Activated CD4-positive, alpha-beta T cell treated with anti-CD3 and anti-CD28 coated beads, Interleukin-2, amount 50 U/mL, for 1 hour (primary cell): ENCODE measurements at places on chromosomes 5 and 9.

- DNase-seq = no peak
These were observed 122.2 kb upstream of the ITGA1 start for GRCh38 chr5:52665559-52665958.

DNA sequence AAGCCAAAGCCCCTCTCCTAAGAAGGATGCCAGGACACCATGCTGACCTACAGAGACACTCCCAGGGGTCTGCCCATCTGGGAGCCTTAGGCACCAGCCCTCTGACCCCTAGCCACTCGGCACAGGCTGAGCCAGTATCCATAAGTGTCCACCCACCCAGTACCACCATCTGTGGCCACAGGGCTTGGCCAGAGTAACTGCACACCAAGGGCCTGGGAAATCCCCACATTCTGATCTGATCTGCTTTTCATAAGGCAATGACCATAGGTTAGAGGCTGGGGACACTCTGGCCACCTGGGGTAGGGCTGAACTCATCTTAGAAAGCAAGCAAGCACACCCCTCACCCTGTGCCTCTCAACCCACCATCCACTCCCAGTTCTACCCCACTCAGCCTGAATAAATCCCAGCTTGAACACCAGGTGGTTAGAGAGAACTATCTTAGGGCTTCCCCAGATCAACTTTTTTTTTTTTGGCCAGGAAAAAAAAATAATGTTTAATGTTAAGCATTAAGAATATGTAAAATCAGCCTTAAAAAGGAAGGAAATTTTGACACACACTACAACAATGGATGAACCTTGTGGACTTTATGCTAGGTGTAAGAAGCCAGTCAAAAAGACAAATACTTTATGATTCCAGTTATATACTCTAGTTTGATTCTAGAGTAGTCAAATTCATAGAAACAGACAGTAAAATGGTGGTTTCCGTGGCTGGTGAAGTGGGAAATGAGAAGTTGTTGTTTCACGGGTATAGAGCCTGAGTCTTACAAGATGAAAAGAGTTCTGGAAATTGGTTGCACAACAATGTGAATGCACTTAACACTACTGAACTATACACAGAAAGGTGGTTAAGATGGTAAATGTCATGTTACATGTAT is 6.2 kb downstream of the GNPDA1 start:
- no peak for DNase-seq

GRCh38 chr9:88947581-88948573 is 43.4 kb upstream of the S1PR3 start:
- DNase-seq = no peak

DNA sequence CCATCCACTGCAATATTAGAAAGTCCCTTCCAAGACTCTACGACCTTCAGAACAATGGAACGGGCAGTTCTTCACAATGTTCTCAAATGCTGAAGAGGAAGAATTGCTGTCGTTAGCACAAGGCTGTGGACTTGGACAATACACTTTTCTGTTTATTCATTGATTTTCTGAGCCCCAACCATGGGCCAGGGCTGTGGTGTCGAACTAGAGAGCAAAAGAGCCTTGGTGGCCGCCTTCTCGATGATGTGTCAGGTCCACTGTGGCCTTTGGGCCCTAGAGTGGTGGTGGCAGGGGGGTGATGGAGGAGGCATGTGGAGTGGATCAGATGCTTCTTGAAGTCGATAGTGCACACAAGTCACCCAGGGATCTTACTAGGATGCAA is 18.5 kb upstream of the KIF12 start:
- no peak for DNase-seq

DNA sequence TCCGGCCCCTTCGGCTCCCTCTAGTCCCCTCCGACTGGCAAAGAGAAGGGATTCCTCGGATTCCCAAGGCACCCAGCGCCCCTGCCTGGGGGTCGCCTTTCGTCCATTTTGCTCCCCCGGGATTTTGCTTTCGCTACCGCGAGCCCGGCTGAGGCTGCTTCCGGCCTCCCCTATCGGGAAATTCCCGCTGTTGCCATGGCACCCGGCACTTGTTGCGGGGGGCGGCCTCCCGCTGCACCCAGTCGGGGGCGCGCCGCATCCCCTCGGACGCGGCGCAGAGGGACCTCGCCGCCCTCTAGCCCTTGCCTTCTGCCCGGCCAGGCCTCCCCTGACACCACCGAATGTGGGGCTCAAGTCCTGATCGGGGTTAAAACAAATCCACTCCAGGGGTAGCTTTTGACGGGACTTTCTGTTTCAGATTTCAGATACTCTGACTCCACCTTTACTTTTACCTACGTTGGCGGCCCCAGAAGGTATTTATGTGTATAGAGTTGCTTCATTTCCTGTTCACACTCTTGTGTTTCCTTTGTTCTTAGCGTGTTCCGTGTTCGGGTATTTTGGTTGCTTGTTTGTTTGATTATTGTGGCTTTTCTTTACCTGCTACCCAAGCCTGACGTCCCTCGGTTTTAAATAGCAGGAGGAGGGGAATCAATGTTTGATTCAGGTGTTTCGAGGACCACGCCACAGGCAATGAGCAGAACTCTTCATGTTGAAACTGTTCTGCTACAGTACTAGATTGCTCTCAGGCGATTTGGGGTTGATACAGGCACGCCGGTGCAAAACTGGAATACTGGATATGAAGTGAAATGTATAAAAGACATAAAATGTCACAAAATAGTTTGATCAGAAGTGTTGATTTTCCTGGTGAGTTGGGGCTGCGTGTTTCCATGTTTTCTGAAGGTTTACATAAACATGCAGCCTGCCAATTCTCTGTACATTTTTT is 1.5 kb downstream of the PARP8 start:
- peak; percentile 85 for DNase-seq

DNA sequence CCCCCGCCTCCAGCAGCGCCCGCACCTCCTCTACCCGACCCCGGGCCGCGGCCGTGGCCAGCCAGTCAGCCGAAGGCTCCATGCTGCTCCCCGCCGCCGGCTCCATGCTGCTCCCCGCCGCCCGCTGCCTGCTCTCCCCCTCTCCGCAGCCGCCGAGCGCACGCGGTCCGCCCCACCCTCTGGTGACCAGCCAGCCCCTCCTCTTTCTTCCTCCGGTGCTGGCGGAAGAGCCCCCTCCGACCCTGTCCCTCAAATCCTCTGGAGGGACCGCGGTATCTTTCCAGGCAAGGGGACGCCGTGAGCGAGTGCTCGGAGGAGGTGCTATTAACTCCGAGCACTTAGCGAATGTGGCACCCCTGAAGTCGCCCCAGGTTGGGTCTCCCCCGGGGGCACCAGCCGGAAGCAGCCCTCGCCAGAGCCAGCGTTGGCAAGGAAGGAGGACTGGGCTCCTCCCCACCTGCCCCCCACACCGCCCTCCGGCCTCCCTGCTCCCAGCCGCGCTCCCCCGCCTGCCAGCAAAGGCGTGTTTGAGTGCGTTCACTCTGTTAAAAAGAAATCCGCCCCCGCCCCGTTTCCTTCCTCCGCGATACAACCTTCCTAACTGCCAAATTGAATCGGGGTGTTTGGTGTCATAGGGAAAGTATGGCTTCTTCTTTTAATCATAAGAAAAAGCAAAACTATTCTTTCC is 19.3 kb downstream of the CDKN2A start:
- no peak for DNase-seq

DNA sequence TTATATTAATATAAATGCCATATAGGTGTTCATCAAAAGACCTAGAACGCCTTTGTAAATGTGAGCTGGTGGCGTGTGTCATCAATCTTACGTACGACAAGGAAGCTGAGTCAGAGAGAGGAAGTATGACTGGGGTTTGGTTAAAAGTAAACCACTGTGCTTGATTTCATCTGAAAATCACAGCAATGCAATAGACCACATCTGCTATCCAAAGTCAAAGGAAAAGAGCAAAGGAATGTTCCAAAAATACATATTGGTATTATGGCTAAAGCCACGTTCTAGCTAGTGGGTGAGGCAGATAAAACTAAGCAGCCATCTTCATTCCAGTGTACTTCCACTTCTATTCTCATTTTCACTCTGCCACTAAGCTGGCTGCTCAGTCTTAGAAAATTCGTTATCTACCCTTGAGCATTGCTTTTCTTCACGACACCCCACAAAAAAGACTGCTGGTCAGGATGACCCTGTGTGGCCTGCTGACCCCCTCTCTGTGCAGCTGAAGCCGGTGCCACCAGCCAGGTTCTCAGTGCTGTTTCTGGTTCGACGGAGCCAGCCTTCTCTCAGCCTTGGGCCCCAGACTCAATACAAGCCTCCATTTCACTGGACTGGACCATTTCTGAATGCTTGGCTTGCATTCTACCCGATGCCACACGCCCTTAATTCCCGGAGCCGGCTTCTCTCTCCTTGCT is 23.8 kb downstream of the SHC3 start:
- DNase-seq = no peak

DNA sequence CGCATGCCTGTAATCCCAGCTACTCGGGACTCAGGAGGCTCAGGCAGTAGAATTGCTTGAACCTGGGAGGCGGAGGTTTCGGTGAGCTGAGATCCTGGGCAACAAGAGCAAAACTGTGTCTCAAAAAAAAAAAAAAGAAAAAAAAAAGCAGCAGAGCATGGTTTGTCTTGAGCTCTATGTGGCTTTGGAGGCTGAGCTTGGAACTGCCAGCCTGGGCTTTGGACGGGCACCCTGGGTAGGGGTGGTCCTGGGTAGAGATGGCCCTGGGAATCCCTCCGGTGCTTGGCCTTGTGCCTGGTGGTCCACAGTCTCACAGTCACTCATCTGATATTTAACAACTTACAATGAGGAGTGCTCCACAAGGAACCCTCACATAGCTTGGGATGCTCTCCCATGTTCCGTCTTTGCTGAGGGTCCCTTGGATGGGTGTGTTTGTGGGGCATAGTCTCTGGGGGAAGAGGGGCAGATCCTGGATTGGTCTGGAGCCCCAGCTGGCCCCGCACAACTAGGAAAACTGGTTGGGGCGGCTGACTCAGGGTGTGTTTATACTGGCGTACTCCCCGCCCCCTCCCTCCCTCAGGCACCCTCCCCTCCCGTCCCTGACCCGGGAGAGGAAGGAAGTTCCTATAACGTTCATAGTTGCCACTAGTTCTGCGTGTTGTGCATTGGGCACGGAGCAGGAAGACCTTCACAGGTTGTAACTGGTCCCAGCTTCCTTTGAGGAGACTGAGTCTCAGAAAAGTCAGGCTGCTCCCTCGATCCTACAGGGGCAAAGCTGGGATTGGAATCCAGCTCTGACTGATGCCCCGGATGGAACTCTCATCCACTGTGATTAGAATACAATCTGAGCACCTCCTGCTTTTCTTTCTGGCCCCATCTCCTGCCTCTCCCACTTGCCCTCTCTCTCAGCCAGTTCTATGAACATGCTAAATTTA is 11.2 kb downstream of the IER5L start:
- no peak for DNase-seq

DNA sequence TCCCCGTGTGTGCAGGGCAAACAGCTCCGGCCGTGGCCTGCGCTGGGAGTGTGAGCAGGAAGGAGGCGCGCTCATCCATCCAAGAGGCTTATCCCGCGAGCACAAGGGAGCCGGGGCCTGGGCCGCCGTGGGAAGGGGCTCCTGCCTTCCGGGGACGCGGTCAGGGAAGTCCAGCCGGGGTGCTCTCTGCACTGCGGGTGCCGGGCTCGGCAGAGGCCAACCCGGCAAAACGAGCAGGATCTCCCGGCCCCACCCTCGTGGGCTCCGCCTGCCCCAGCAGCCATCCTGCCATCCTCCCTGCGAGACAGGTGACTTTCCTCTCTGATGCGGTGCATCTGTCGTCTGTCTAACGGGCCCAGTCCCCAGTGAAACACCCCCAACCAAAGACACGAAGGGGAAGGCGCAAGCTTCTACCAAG is 244.2 kb downstream of the AUH start:
- DNase-seq = no peak

GRCh38 chr9:11414241-11414640 is 801.4 kb upstream of the PTPRD start:
- no peak for DNase-seq

- DNase-seq = no peak
These were observed 206.7 kb downstream of the SLC12A2 start for GRCh38 chr5:128290152-128290858.

- no peak for DNase-seq
These were observed 966.3 kb downstream of the DTWD2 start for GRCh38 chr5:118022062-118022461.

GRCh38 chr5:113678924-113679575 is 165.6 kb downstream of the YTHDC2 start:
- no peak for DNase-seq
